Mammary epithelial cell (primary cell): ENCODE measurements at places on chromosomes 13 and 19. TPM values are rescaled to one million over a fixed set of nuclear protein-coding genes. Genes with fewer than 3 reads are reported as not detected.

GPR18 gene
- total RNA-seq = not detected

EFNA2 gene
- not detected for total RNA-seq

IGLON5 gene
- total RNA-seq = not detected

ERICH6B gene
- total RNA-seq = not detected

SMIM44 gene
- not detected in 2 replicates for total RNA-seq

ZNF525 gene
- 11.7 TPM for total RNA-seq

CALR3 gene
- not detected for total RNA-seq

PRSS57 gene
- total RNA-seq = not detected in 2 replicates

PROZ gene
- total RNA-seq = not detected

B3GNT3 gene
- 8.8 and 18.6 TPM in 2 replicates for total RNA-seq

PRR36 gene
- 0.12 TPM in 1 of 2 replicates, not detected in the other for total RNA-seq

MAST1 gene
- total RNA-seq = 0.50 TPM

DNA sequence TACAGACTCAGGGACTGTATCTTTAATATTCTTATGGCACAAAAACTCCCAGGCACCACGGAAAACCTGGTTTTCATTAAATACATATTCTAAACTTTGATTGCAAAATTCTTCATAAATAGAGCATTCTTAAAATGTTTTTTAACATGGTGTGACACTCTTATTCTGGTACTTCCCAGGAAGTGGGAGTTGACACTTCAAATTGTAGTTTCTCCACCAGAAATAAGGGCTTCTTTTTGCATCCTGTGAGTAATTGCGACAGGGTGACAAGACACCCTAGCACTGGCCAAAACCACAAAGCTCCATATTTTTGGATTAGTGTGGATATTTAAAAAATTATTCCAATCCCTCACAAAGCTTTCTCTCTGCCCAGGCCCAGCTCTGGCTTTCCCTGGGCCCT is 43.6 kb upstream of the MTIF3 start:
- no peak for DNase-seq

DNA sequence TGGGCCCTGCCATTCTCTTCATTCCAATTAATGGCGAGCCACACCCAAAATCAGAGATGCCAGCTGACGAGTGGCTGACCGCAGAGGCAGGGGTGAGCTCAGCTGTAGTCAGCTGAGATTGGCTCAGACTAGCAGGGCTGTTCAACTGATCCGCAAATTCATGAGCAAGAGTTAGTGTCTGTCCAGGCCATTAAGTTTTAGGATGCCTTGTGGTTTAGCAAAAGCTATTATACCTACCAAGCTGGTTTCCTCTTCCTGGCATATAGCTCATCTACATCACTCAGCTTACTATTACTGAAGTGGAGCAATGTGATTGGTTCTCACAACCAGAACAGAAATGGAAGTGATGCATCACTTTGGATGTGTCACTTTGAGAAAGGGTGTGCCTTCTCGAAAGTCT is 148.7 kb downstream of the NALCN start:
- DNase-seq = peak; percentile 32

DNA sequence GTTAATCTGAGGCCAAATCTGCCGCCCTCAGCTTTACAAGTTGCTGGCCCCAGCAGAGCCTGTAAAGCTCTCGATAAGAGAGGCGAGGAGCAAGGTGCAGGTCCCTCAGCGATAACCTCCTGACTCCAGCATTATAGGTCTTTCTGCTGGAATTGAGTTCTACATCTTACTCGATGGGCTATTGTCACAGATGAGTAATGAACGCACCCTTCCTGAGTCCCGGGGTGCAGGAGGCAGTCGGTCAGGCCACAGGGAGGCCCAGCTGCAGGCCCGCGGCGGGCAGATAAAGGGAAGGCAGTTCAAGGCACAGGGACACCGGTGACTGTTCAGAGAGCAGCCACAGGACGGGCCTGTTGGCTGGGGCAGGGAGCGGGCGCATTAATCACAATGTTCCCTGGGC is 157.6 kb upstream of the OBI1 start:
- no peak for DNase-seq

DNA sequence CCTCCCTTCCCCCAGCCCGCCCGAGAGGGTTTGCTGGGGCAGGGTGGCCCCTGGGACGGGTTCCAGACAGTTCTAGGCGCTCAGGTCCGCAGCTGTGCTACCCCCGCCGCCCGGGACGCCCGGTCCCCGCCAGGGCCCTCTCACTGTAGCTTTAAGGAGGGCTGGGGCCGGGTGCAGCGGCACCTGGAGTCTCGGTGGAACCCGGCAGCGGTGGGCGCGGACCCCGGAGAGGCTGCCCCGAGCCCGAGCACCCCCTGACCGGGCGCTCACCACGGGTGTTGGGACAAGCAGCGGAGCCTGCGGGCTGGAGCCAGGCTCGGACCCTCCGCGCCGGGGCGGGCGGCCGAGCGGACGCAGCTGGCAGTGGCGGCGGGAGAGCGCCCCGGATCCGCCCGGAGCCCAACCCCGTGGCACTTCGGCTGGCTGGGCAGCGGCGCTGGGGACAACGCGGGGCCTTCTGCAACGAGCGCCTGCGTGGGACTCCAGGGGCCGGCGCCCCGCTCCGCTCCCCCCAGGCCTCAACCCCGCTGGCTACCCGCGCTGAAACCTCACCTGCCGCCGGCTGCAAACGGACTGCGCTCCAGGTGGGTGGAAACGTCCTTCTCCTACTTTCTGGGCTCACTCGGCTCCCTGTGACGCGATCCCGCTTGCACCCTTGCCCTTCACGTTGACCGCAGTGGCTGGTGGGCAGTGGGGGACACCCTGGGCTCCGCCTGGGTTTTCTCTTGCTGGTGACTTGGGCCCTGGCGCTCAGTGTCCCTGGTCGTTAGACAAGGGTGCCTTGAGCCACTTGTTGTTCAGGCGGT is 81.1 kb downstream of the ZNF429 start:
- no peak for DNase-seq

GRCh38 chr19:38908911-38909310 is 3.1 kb downstream of the CCER2 start:
- no peak for DNase-seq

DNA sequence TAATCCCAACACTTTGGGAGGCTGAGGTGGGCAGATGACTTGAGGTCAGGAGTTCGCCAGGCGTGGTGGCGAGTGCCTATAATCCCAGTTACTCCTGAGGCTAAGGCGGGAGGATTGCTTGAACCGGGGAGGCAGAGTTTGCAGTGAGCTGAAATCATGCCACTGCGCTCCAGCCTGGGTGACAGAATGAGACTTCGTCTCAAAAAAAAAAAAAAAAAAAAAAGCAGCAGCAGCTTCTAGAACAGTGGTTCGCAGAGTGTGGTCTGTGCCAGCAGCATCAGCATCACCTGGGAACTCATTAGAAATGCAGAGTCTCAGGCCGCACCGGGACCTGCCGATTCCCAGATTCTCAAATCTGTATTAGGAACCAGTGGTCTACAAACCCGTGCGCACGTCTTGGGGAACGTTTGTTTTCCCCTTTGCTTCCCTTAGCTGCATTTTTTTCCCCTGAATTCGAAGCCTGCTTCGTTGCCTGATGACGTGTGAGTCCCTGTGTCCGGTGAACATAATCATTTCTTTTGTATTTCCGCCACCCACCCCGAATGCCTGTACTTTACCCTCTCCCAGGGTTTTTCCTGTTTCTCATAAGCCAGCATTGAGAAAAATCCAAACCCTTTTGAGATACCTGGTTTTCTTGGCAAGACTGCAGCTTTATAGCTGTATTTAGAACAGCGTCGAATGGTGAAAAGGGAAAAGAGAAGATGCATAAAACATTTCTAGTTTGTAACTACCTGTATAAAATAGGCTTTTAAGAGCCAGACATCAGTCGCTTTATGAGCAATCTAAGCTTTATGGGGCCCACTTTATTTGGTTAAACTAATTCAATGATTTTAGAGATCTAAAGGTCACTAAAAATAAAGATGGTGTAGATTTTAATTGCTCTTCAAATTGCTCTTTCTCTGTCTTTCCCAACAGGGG is 49.8 kb downstream of the BICRA start:
- DNase-seq = no peak

DNA sequence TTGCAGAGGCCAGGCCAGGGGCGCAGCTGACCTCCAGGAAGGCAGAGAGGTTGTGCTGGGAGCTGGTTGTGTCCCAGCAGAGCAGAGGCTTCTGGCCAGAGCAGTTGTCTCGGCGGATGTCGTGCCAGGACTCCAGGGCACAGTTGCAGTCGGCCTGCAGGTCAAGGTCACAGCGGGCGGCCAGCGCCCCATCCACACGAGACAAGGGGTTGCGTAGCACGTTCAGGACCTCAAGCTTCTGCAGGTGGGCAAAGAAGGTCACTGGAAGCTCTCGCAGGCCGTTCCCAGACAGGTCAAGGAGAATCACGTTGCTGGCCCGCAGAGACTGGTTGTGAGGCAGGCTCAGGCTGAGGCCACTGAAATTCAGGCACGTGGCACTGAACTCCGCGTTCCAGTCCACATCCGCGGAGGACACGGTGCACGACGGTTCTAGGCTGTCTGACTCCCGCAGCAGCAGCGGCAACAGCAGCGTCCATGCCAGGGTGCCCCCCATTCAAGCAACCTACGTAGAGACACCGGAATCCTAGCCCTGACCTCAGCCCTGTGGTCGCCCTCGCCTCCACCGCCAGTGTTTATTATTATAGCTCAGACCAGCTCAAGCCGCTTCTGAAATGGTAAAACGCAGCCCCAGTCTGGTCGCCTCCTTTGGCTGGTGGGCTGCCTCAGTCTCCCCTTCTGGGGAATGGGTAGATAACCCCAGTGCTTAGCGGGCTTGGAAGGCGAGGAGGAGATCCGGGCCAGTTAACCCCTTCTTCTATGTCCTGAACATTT is 766 bp downstream of the LRRC25 start:
- no peak for DNase-seq

- no peak for DNase-seq
These were observed 527.5 kb downstream of the DCT start for GRCh38 chr13:93951951-93952350.

DNA sequence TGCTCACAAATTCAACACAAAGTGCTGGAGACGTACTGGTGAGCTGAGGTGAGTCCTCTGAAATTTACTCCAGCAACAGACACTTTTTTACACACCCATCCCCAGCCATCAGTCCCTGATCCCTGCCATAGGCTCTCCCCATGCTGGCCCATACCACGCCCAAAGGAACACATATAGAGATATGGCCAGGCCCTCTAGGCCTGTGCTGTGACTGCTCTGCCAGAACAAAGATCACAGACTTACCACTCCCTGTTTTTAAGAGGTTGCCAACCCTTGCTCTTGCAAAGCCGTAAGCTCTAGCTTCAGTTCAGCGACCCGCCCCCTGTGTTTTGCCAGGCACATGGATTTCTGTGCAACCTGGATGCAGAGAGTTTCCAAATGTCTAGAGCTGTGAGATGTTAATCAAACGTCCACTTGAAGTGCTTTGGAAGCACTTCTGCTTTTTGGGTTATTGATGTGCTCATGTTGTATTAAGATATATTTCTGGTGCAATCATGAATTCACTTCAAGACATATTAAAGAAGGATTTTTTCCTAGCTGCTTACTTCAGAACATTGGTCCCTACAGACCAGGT is 59.7 kb downstream of the DLEU7 start:
- DNase-seq = no peak

DNA sequence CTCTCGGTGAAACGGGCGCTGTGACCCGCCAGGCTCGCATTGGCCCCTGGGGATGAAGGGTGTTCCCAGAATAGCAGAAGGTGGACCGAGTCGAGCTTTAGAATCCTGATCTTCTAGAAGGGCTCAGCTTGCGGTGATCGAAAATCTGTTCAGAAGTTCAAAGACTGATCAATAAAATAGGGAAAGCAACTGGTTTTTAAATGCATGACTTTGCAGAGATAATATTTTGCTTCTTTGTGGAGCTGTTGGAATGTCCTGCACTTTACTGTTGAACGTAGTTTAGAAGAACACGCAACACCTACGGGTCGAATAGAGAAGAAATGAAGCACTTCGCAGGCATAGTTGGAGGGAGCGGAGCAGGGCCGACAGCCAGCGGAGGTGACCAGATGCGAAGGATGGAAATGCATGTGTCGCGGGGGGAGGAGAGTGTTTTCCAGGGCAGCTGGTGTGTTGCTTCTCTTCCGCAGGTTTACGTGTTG is 766 bp downstream of the CEBPG start:
- peak; percentile 58 for DNase-seq

GRCh38 chr13:26968431-26969341 is 202.9 kb downstream of the USP12 start:
- no peak for DNase-seq

DNA sequence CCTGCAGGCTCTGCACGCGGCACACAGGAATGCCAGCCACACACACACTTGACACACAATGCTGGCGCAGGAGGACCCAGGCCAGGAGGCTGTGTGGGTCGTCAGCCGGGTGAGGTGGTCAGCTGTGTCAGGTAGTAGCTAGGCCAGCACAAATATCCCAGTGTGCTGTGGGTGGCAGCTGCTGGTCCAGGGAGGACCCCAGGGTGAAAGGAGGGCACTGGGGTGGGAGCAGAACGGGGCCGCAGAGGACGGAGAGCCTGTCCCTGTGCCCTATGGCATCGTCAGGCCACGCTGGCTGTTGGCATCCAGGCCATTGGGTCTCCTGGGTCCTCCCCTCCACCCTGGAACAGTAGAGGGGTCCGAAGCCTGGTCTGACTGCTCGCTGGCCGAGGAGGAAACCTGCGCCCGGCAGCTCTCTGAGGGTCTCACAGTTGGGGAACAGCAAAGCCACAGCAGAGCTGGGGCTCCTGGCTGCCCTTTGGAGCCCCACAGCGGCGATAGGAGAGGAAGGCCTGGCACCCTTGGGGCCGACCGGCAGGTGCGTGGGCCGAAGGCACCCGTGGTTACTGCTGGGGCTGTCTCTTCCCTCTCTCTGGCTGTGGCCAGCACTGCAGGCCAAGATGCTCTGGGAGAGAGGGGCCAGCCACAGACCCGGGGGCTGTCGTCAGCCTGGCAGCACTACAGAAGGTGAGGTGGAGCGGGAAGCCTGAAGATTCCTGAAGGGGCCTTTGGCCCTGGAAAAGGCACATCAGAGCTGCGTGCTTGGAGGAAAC is 27.3 kb downstream of the C13orf46 start:
- DNase-seq = no peak

GRCh38 chr13:62296812-62297211 is 881.2 kb upstream of the PCDH20 start:
- no peak for DNase-seq

DNA sequence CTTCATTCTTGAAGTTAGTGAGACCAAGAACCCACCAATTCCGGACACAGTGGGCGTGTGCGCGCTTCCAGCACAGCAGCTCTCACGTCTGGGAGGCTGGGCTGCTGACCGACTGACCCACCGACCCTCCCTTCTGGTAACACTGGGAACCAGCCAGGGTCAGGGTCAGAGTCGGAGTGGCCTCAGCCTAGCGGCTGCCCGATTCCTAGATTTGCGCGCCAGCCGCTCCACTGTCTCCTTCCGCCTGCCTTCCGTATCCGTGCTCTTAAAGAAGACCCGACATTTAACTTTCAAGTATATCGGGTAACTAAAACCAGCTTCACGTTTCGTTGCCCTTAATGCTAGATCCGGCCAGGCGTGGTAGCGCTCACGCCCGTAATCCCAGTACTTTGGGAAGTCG is 41.1 kb downstream of the SERP2 start:
- no peak for DNase-seq

GRCh38 chr19:8373867-8374813 is 10.2 kb downstream of the ANGPTL4 start:
- DNase-seq = no peak

GRCh38 chr19:11505032-11505503 is 571 bp downstream of the ZNF653 start:
- DNase-seq = peak; percentile 93
